NB4 (cell line): ENCODE measurements at places on chromosomes 6 and 20.

DNA sequence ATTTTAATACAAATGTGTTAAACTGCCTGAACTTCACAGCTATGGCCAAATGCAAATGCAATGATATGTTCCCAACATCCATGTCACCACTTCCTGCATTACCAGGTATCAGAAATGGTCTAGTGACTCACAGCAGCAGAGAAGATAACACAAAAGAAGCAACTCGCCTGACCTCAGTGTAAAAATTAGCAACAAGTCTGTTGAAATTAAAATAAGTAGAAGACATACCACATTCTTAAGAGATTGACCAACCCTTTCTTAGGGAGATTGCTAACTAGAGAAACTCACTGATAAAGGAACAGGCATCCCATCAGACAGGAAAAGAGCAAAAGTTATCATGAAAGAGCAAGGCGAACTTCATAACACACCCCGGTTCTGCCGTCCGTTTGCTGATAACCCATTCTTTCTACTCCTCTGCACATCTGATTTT is 45.1 kb downstream of the RNASET2 start:
- no peak for DNase-seq

DNA sequence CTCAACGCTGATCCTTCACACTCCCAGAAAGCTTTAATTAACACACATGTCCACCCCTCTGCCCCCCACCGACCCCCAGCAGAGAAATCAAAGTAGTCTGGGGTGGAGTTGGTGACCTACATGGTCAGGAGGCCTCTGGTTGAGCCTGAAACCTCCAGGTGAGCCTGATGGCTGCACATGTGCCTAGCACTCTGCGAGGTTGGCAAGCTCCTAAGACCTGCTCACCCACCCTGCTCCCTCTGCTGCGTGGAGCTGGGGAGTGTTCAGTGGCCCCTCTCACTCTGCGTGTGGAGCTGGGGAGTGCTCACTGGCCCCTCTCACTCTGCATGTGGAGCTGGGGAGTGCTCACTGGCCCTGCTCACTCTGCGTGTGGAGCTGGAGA is 7.9 kb upstream of the YTHDF1 start:
- DNase-seq = no peak

- no peak for DNase-seq
Observed at GRCh38 chr6:2743280-2744208, 7.2 kb downstream of the MYLK4 start.

DNA sequence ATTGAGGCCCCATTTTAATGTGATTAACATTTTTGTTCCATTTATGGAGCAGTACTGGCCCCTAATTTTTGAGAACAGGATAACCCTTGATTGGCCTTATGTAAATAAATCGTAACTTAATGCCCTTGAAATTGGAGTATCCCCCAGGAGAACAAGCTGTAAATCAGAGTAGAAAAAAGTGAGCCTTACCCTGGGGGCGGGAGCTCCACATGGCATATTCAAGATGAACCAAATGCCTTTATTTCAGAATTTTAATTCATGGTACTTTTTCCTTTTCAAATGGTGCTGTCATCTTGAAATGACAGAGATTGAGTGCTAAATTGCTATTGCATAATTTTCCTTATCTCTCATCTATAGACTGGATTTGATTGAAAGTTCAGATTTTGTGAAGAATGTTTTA is 809.5 kb upstream of the FLRT3 start:
- DNase-seq = no peak

GRCh38 chr6:158086054-158086503 is 82.0 kb downstream of the SERAC1 start:
- no peak for DNase-seq
